ENCODE measurements at places on chromosomes 2 and 18.

- DNase-seq, result no peak
Measured at GRCh38 chr2:25377822-25378421, 36.2 kb upstream of the DNMT3A start.

- no peak for DNase-seq
Measured at GRCh38 chr2:107772353-107772752, 54.3 kb upstream of the RGPD4 start.

DNA sequence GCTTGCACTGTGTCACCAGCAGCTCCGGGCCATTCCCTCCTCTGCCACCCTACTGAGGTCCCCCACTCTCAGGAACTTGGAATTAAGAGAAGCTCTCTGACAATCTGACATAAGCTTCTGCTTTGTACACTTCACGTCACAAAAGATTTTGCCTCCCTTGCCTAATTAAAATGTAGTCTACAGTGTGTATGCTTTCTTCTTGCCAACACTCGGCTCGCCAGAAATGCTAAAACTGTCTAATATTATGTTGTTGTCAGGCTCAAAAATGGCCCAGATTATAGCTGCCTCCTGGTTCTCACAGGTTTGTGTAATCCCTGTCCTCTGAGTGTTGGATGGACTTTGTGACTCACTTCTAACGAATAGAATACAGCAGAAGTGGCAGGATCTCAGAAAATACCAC is 474.7 kb downstream of the MBD2 start:
- no peak for DNase-seq

GRCh38 chr2:203824603-203825002 is 43.0 kb upstream of the CTLA4 start:
- DNase-seq, result no peak

GRCh38 chr2:99403084-99403483 is 65.9 kb downstream of the EIF5B start:
- no peak for DNase-seq

GRCh38 chr2:65580824-65581223 is 148.4 kb upstream of the SPRED2 start:
- no peak for DNase-seq

DNA sequence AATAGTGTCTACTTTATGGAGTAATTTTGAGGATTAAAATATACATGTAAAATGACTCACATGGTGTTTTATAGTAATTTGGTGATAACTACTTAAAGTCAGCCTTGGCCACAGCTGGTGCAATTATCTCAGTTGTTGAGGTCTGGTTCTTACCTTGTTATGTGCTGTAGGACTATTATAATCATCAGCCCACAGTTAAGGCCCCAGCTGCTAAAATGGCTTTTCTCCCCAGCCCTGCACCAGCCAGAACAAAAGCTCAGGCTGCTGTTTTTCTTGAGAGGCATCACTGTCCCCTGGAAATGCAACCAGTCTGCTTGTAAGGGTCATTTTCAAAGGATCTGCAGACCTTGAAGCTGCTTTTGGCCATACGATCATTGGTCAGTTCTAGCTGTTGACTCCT is 283.3 kb upstream of the THUMPD2 start:
- no peak for DNase-seq

DNA sequence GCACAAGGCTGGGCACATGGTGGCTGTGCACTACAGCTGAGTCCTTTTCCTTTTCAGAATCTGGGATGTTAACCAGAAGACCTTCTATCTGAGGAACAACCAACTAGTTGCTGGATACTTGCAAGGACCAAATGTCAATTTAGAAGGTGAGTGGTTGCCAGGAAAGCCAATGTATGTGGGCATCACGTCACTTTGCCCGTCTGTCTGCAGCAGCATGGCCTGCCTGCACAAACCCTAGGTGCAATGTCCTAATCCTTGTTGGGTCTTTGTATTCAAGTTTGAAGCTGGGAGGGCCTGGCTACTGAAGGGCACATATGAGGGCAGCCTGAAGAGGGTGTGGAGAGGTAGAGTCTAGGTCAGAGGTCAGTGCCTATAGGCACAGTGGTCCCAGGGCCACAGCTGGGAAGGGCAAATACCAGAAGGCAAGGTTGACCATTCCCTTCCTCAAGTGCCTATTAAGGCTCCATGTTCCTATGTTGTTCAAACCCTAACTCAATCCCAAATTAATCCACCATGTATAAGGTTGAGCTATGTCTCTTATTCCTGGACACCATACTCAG is 2.2 kb downstream of the IL1RN start:
- DNase-seq, result no peak

DNA sequence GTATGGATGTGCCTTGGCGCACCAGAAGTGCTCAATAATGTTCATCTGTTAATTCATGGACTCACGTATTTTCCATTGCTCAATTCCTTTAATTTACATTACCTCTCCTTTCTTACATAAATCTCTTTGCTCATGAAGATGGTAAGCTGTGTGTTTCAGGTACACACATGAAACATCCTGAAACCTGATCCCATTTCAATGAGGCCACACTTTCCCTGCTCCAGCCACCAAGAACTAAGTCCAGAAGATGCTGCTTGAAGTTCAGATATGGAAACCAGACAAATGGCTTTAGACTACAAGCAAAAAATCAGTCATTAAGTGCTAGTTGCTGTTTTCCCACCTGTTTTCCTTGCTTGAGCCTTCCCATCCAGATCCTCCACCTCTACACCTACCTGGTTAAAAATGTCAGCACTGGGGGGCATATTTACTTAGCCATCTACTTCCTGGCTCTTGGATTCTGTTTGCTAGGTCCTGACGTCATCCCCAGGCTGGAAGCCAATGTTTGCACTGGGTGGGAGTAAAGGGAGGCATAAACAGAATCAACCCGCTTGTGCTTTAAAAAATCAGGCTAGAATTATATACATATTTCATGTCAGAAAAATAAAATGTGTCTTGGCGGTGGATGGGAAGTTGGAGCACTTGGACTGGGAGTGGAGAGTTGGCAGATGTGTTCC is 309.7 kb downstream of the OSR1 start:
- DNase-seq, result no peak

DNA sequence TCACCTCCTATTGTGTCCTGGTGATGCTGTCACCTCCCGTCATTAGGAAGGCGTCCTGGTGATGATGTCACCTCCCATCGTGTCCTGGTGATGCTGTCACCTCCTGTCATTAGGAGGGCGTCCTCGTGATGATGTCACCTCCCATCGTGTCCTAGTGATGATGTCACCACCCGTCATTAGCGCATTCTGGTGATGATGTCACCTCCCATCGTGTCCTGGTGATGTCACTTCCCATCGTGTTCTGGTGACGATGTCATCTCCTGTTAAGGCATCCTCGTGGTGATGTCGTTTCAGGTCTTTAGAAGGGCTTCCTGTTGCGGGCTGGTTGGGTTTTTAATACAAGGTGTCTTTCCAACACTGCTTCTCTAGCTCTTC is 40.7 kb downstream of the CTDP1 start:
- DNase-seq, result no peak

DNA sequence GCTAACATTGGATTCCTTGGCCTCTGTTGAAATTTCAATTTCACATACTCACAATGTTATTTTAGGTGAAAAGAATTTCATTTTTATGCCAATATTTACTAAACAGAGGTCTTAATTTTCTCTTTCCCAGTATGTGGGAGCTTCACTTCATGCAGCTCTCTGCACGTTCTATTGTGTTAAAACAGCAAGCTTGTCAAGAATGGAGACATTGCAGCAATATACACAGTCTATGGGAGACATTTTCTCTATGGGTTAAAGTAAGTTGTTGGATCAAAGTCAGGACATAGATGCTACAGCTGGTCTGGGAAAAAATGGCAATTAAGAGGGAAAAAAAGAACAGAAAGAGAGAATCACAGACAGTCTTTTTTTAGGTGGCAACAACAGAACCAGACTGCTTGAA is 70.4 kb upstream of the ARHGAP15 start:
- DNase-seq, result no peak

GRCh38 chr2:145116834-145117725 is 597.2 kb upstream of the ZEB2 start:
- no peak for DNase-seq

- no peak for DNase-seq
Measured at GRCh38 chr2:107635883-107636282, 190.8 kb upstream of the RGPD4 start.

DNA sequence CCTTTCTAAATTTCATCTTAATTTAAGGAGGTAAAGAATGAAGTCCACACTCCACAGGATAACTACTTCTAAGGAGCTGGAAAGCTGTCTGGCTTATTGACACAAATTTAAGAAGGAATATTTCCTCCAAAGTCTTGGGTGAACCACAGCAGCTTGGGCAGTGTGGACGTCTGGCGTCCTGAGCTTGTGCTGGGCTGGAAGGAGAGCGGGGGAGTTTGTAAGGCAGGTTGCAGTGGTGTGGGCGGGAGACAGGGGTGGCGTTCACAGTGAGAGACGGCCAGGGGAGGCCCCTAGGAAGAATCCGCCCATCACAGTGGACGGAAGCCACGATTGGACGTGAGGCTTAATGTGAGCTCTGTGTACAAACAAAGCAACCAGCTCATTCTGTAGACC is 25.7 kb downstream of the ADI1 start:
- no peak for DNase-seq

DNA sequence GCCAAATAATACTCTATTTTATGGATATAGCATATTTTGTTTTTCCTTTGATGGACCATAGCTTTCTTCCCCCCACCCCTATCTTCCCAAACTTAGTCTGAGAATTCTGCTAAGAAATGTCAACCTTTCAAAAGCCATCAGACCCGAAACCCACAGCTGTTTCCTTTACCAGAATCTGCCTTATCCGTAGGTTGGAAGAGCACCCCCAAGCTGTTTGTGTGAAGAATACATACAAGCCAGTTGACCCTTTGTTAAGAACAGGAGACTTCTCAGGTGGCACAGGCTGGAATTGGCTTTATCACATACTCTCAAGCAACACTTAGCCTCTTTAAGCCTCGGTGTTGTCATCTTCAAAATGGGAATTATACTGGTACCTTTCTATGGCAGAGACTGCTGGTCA is 135.1 kb downstream of the ACTR3 start:
- DNase-seq, result no peak

GRCh38 chr18:67778016-67778415 is 261.5 kb upstream of the DSEL start:
- no peak for DNase-seq

DNA sequence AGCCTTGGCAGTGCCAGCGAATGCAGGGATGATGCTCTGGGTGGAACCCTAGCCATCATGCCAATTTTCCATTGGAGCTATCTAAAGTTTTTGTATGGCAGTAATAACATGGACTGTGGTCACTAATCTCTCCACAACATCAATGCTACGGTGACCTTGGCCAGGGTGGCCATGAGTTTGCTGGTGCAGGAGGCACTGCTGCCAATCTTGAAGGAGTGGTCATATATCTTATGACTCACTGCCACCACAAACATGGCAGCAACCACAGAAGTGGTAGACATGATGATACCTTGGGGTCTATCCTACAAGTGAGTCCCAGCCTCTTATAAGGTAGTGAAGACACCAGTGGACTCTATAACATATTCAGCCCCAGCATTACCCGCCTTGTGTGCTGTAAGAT is 104.6 kb downstream of the EVA1A start:
- no peak for DNase-seq

DNA sequence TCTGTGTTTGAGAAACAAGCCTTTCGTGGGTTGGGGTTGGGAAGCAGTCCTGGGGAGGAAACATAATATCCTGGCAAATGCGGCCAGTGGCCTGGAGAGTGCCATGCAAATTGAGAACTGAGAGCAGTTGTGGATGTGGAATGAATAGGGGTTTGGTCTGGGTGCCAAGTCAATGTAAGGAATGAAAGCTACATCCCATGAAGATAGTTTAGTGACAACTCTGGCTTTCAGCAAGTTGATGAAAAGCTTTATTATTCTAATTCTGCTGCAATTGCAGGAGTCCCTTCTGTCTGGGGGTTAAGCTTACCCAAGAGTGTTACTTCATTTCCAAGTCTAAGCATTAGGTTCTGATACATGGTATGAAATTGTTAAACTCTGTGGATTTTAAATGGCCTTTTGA is 771.6 kb downstream of the DPP10 start:
- peak; percentile 59 for DNase-seq

- DNase-seq, result no peak
Measured at GRCh38 chr2:11398750-11399437, 54.5 kb upstream of the ROCK2 start.

- no peak for DNase-seq
Measured at GRCh38 chr2:74425523-74425922, 4.0 kb downstream of the WDR54 start.

DNA sequence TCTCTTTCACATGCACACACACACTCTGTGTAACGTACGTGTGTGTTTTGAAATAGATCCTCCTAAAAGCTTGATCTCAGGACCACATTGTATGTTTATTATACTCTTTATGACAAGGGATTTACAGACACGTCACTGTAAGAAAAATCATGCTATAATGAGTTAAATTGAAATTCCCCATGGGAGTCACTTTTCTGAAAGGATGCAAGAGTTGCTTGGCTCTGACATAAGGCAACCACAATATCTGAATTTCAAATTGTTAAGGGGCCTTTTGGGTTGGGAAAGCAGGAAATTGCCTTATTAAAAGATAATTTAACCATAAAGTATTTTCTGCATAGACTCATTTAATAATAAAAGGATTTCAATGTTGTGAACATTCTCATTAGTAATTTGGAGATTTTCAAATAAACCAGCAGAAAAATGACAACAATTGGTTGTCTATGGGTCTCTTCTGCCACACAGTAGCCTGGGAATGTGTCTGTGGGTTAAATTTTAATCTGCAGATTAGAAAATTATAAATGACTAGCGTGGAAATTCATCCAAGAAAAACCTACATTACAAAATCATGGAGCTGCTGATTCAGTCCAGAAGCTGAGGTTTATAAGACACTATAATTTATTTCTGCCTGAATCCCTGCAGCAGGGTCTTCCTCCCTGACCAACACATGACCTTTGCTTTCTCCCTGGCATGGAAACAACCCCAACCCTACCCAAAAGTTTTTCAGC is 75.9 kb upstream of the PID1 start:
- DNase-seq, result no peak

- no peak for DNase-seq
Measured at GRCh38 chr18:40056079-40056692, 1898.8 kb upstream of the PIK3C3 start.

- no peak for DNase-seq
Measured at GRCh38 chr2:184879671-184880070, 281.3 kb downstream of the ZNF804A start.

- DNase-seq, result no peak
Measured at GRCh38 chr2:36137612-36138011, 218.0 kb upstream of the CRIM1 start.

- DNase-seq, result no peak
Measured at GRCh38 chr2:205768341-205768740, 86.0 kb downstream of the NRP2 start.
